ENCODE measurements at places on chromosomes 11 and 22. TPM values are rescaled to one million over a fixed set of nuclear protein-coding genes. Genes with fewer than 3 reads are reported as not detected.

GRCh38 chr11:70594031-70594430 lies 195.7 kb downstream of the CTTN start:
- DNase-seq = no peak
- no peak overlapping the region for H3K4me3 ChIP-seq
- H3K4me1 ChIP-seq = no peaks in the 10 kb centered on the region
- H3K27ac ChIP-seq = no peak overlapping the region
- H3K27me3 ChIP-seq = no peaks in the 10 kb centered on the region

DNA sequence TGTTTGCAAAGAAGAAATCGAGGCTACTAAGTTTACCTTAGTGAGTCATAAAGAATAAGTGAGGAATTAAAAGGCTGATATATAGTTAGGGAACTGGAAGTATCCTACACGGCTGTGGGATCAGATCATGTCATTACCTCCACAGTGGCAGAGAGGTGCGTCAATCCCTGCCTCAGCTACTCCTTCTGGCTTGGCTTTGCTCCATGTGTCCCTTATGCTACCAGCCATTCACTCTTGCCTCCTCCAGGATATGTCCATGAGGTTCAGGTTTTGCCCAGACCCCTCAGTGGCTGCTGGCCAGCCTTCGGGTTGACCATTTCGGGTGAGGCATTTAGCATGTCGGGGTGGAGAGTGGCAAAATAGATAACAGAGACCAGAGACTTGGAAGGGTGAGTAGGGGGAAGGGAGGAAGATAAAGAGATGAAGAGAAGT lies 153.4 kb downstream of the LDLRAD3 start:
- no peaks in the 10 kb centered on the region for H3K4me1 ChIP-seq
- H3K4me3 ChIP-seq = no peak overlapping the region
- no peak for DNase-seq

- no peaks in the 10 kb centered on the region for H3K4me1 ChIP-seq
- H3K27me3 ChIP-seq = no peaks in the 10 kb centered on the region
- H3K4me3 ChIP-seq = no peak overlapping the region
These were observed 337.0 kb downstream of the SHANK2 start for GRCh38 chr11:70915158-70915985.

DNA sequence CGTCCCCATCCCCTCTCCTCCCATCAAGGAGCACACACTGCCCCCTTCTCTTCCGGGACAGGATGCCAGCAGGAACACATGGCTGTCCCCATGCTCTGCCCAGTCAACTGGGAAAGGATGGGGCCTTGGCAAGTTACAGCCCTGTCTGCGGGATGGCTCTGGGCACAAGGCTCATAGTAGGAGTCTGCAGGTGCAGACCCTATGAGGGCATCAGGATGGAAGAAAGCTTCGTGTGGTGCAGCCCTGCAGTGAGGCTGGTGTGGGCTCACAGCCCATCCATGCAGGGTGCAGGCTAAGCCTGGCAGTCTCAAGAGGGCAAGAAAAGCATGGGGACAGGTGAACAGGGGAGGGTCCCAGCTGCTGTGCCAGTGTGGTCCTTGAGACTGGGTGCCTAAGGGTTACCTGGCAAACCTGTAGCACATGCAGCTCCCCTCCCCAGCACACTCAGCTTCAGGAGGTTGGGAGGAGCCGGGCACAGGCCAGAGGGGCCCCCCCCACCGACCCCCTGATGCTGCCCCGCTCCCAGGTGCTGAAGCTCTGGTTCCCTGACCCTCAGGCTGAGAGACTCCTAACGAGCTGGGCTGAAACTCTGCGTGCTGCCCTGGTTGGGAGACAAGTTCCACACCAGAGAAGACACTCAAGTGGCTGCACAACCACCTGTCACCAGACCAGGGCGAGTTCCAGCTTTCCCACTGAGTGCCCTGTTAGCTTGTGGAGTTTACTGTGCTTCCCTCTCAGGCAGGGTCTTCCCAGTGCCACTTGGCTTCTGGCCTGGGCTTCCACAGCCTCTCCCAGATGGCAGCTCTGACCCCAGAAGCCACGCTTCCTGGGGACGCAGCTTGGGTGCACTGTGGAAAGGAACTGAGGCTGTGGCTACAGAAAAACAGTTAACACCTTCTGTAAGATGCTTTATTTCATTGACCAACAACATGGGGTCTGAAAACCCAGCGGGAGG lies 3.3 kb upstream of the SCARF2 start:
- no peaks in the 10 kb centered on the region for H3K4me1 ChIP-seq
- H3K27me3 ChIP-seq = no peaks in the 10 kb centered on the region
- DNase-seq = no peak
- no peak overlapping the region for H3K4me3 ChIP-seq

GRCh38 chr11:77080643-77081210 lies 14.0 kb downstream of the CAPN5 start:
- no peaks in the 10 kb centered on the region for H3K36me3 ChIP-seq
- H3K4me3 ChIP-seq = no peak overlapping the region
- H3K4me1 ChIP-seq = no peaks in the 10 kb centered on the region
- no peak overlapping the region for H3K27ac ChIP-seq
- H3K27me3 ChIP-seq = no peaks in the 10 kb centered on the region

GRCh38 chr11:133897331-133897650 lies 52.0 kb upstream of the SPATA19 start:
- H3K36me3 ChIP-seq = no peaks in the 10 kb centered on the region
- no peaks in the 10 kb centered on the region for H3K4me1 ChIP-seq
- H3K27ac ChIP-seq = no peak overlapping the region
- no peak overlapping the region for H3K4me3 ChIP-seq
- no peaks in the 10 kb centered on the region for H3K27me3 ChIP-seq

- no peaks in the 10 kb centered on the region for H3K27me3 ChIP-seq
- no peaks in the 10 kb centered on the region for H3K4me1 ChIP-seq
- no peak overlapping the region for H3K27ac ChIP-seq
- DNase-seq = no peak
- no peak overlapping the region for H3K4me3 ChIP-seq
These were observed 328.7 kb upstream of the B3GAT1 start for GRCh38 chr11:134740590-134741261.

- no peak overlapping the region for H3K27ac ChIP-seq
- no peaks in the 10 kb centered on the region for H3K27me3 ChIP-seq
- H3K36me3 ChIP-seq = no peaks in the 10 kb centered on the region
- no peak for DNase-seq
- no peak overlapping the region for H3K4me3 ChIP-seq
These were observed 11.6 kb downstream of the LMNTD2 start for GRCh38 chr11:548700-549603.

DNA sequence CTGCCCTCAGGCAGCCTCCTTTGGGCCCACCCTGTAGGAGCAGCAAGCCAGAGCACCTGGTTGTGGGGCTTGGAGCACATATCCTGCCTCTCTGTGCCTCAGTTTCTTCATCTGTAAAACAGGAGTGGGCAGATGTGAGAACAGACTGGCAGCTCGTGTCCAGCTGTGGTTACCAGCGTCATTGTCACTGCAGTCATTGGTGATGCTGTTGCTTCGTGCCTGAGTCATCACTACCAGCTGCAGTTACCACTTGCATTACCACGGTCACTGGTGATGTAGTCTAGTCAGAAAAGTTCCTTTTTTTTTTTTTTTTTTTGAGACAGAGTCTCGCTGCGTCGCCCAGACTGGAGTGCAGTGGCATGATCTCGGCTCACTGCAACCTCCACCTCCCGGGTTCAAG lies 20.4 kb downstream of the RSPH14 start:
- H3K4me3 ChIP-seq = no peak overlapping the region
- H3K27me3 ChIP-seq = no peaks in the 10 kb centered on the region
- no peaks in the 10 kb centered on the region for H3K36me3 ChIP-seq
- DNase-seq = no peak

GRCh38 chr11:57834852-57835251 lies 73.2 kb downstream of the CTNND1 start:
- no peaks in the 10 kb centered on the region for H3K27me3 ChIP-seq
- H3K4me1 ChIP-seq = no peaks in the 10 kb centered on the region
- no peak for DNase-seq
- H3K27ac ChIP-seq = no peak overlapping the region
- H3K36me3 ChIP-seq = no peaks in the 10 kb centered on the region

GRCh38 chr22:23047742-23048141 lies 22.6 kb upstream of the GNAZ start:
- no peaks in the 10 kb centered on the region for H3K27me3 ChIP-seq
- H3K4me1 ChIP-seq = no peaks in the 10 kb centered on the region
- no peak overlapping the region for H3K4me3 ChIP-seq
- no peaks in the 10 kb centered on the region for H3K36me3 ChIP-seq
- no peak for DNase-seq

DNA sequence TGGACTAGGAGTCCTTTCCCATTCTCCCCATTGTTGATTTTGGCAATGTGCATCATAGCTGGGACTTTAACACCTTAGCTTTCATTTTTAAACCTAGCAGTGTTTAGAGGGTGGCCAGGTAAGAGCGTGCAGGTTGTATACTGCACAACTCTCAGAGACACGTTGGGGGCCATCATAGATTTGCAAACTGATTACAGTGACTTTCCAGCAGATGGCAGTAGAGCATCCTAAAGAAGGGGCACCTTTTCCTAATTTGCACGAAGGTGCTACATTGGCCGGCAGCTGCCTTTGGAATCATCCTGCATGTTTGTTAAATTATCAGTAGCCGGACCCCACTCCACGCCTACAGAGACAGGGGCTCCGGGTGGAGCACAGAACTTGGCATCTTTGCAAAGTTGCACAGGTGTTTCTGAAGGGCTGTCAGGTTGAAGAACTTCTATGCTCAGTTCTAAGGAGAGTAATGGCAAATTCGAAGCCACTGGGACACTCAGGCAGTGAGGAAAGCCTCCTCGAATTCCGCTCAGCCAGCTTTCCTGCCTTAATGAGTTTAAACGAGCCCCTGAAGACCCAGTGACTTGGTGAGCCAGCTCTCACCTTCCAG lies 7.7 kb downstream of the LHFPL7 start:
- no peaks in the 10 kb centered on the region for H3K4me1 ChIP-seq
- H3K27me3 ChIP-seq = no peaks in the 10 kb centered on the region
- DNase-seq = peak; percentile 45
- H3K4me3 ChIP-seq = no peak overlapping the region
- no peak overlapping the region for H3K27ac ChIP-seq

DNA sequence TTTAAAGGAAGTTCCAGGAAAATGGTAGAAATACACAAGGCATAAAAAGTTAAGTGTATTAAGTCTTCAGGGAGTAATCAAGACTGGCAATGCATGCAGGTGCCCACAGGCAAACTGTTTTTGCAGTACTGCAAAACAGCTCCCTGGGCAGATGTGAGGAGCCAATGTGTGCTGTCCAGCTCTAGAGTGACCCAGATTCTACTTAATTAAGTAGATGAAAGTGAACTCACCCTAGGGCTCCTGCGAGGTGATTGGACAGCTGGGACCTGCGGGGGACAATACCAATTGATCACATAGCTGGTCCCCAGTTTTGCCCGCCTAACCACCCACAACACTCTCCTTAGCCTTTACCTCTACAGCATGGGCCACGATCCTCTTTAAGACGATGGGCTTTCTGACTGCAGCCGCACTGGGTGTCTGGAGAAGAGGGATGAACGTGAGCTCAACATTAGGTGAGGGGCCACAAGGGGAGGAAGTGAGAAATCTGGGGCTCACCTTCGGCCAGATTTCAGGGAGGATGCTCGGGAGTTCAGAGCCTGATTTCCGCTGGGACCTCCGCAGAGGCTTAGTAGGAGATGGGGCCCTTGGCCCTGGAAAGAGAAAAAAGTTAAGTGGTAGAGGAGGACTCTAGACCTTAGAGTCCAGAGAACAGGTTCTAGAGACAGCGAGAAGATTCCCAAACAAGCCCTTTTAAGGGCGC lies 556 bp downstream of the CDCA5 start:
- DNase-seq = no peak
- H3K27ac ChIP-seq = no peak overlapping the region
- no peaks in the 10 kb centered on the region for H3K4me1 ChIP-seq
- H3K27me3 ChIP-seq = no peaks in the 10 kb centered on the region

- H3K27me3 ChIP-seq = no peaks in the 10 kb centered on the region
- no peak for DNase-seq
- H3K4me1 ChIP-seq = no peaks in the 10 kb centered on the region
- no peak overlapping the region for H3K27ac ChIP-seq
These were observed 86.5 kb upstream of the RRM1 start for GRCh38 chr11:4008116-4008515.

DNA sequence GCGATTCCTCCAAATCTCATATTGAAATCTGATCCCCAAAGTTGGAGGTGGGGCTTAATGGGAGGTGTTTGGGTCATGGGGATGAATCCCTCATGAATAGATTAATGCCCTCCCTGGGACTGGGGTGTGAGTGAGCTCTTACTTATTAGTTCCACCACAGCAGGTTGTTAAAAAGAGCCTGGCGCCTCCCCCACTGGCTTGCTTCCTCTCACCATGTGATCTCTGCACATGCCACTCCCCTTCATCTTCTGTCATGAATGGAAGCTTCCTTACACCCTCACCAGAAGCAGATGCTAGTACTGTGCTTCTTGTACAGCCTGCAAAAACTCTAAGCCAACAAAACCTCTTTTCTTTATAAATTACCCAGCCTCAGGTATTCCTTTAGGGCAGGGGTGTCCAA lies 8.8 kb downstream of the RRAS2 start:
- no peaks in the 10 kb centered on the region for H3K27me3 ChIP-seq
- DNase-seq = no peak
- no peaks in the 10 kb centered on the region for H3K4me1 ChIP-seq

GRCh38 chr11:12411393-12411792 lies 34.0 kb downstream of the PARVA start:
- no peaks in the 10 kb centered on the region for H3K27me3 ChIP-seq
- DNase-seq = no peak
- H3K27ac ChIP-seq = no peak overlapping the region

GRCh38 chr11:10485646-10486045 lies 30.6 kb downstream of the AMPD3 start:
- no peak overlapping the region for H3K4me3 ChIP-seq
- no peak overlapping the region for H3K27ac ChIP-seq
- no peaks in the 10 kb centered on the region for H3K36me3 ChIP-seq
- DNase-seq = no peak
- no peaks in the 10 kb centered on the region for H3K27me3 ChIP-seq
- peaks cover 8% of the 10 kb centered on the region for H3K4me1 ChIP-seq

DNA sequence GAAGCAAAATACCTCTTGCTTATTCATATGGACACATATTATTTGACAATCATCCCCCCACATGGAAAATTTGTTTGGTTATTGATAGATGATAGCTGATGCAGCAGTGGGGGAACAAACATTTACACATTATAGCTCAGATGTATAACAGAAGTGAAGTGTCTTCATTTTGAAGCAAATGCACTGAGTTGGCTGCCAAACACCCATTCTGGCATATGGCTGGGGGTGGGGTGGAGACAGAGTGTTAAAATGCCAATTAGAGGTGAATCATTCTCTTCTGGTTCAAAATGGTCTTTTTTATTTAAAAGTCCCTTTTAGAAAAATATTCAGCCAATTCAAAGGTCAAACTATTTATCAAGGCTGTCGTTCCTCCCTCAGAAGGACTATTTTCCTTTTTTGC lies 157.3 kb upstream of the TRPC6 start:
- H3K4me3 ChIP-seq = no peak overlapping the region
- H3K36me3 ChIP-seq = no peaks in the 10 kb centered on the region
- H3K4me1 ChIP-seq = no peaks in the 10 kb centered on the region
- no peaks in the 10 kb centered on the region for H3K27me3 ChIP-seq

GRCh38 chr11:18775492-18776292 lies 15.9 kb downstream of the PTPN5 start:
- no peaks in the 10 kb centered on the region for H3K4me1 ChIP-seq
- no peaks in the 10 kb centered on the region for H3K36me3 ChIP-seq
- no peak overlapping the region for H3K4me3 ChIP-seq
- no peak overlapping the region for H3K27ac ChIP-seq
- peak; percentile 48 for DNase-seq
- no peaks in the 10 kb centered on the region for H3K27me3 ChIP-seq

- H3K27ac ChIP-seq = no peak overlapping the region
- no peaks in the 10 kb centered on the region for H3K36me3 ChIP-seq
- H3K27me3 ChIP-seq = no peaks in the 10 kb centered on the region
- H3K4me1 ChIP-seq = peaks cover 11% of the 10 kb centered on the region
These were observed 37.2 kb downstream of the GRIK4 start for GRCh38 chr11:120548682-120549209.

The MMP13 gene
- total RNA-seq = not detected

The MIOX gene
- 3.5 TPM for total RNA-seq

The SUSD2 gene
- 14.8 TPM for total RNA-seq

The TEX12 gene
- total RNA-seq = not detected

The SIPA1 gene
- 71.0 TPM for total RNA-seq

The IFT27 gene
- total RNA-seq = 33.1 TPM

The EMID1 gene
- 9.6 TPM for total RNA-seq

Data from kidney (tissue), 22 donors.